ENCODE measurements at places on chromosomes 1 and 21.

DNA sequence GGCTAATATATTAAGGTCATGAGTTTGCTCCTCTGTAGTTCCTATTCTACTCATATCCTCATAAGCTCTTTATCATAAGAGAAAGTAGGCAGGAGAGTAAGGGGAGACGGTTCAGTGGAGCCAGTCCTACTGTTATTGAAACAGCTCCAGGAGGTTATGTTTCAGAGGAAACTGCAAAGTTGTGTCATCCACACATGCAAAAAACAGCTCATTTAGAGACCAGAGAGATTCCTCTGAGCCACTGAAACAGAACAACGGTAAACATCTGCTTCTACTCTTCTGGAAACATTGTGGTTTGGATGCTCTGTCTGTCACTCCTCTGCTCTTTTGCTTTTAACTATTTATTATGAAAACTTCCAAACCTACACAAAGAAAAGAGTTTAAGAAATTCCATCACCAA, 66.3 kb upstream of the PPP2R5A start:
- peak; percentile 9 for DNase-seq

DNA sequence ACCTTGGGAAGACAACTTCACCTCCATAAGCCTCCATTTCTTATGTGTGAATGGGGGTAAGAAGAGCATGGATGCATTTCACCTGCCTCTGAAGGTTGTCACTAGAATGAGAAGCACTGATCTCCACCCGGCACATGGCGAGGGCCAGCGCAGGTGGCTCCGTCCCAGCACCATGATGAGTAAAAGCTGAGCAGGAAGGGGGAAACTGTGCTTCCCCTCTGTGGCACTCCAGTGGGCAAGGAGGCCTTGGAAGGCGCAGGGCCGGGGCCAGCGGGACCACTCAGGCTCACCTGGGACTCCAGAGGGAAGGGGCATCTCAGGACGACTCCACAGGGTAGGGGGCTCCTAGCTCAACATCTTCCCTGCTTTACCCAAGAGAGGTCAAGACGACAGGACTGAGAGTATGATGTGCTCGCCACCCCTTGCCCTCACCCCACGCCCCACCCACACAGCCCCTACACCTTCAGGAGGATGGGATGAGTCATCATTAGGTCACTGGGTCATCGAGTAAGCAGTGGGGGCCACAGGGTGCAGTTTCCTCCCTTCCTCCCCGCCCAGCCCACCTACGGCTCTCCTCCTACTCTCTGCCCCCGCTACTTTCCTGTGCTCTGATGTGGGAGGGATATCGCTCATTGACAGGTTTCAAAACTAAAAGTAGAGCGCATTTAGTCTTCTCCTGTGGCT, 112.1 kb downstream of the HIVEP3 start:
- no peak for DNase-seq

DNA sequence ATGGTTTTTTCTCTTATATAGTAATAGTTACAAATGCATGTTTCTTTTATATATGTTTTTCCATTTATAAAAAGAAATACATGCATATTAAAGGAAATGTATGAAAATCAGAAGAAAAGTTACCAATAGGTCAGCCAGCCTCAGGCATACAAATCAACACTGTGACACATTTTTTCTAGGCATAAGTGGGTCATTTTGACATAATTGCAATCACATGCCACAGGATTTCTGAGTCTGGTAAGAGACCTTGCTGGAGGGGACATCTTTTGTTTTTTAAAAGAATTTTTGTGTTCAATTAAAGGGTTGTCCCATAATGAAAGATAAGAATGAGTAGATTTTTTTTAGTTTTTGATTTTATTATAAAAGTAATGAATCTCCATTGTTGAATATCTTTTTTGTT, 473.1 kb downstream of the PCP4 start:
- DNase-seq: no peak

DNA sequence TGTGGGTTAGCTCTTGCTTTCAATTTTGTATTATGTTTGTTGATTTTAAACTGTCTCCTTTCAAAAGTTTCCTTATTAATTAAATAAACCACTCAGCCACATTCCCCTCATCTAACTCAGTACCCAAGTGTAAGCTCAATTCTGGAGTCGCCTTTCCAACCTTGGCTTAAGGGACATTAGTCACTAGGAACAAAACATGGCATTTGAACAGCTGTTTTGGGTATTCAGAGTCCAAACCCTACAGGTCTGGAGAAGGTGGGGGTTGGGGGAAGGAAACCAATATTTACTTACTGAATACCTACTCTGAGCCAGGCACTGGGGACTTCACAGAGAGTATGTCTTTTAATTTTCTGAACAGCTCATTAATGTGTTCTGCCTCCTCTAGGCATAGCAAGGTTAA, 117.2 kb upstream of the JUN start:
- no peak for DNase-seq

DNA sequence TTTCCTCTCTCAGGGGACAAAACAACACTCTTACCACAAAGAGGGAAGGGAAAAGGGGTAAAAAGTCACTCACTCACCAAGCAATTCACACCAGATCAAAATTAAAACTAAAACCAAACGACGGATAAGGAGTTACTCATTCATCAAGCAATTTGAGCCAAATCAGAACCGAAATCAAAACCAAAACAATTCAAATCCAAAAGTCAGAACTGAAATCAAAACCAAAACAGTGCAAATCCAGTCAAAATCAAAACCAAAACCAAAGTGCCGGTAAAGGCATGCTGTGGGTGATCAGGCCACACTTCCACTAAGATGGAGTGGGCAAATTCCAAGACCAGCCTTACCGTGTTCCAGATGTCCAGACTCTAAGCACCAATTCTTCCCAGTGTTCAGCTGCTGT, 717.9 kb downstream of the AMY1C start:
- DNase-seq: peak; percentile 6

DNA sequence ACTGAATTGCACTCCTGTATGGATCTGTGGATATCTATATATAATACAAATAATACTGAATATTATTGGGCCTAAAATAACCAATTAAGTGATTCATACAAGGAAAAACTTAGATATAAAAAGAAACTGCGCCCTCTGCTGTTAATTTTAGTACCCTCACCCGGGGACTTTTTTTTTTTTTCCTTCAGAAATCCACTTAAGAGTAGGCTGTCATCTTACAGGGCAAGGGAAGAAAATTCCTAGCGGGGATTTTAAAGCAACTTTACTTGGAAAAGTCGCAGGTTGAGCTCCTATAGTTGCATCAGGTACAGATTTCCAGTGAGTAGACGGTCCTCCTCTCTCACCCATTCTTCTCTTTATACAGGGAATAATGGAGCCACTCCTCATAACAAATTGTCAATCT, 1.3 kb downstream of the NTNG1 start:
- DNase-seq: peak; percentile 22

DNA sequence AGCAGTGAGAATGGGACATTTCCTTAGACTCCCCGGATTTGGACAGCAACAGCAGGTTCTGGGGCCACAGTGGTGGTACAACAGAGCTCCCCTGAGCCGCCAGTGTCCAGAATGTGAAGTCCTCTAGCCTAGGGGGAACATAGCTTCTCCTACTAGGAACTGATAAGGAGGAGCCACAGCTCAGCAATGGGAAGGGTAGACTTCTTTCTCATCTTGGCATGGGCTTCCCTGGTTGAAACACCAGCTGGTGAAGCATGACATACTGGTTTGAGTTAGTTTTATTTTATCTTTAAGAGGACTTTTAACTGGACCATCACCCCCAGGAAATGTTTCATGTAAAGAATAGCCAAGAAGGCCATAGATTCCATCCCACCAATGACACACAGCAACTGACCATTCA, 68.4 kb downstream of the KCNJ15 start:
- DNase-seq: no peak
